ENCODE measurements at places on chromosomes 5 and 9.

GRCh38 chr5:170469414-170469813, 34.4 kb upstream of the KCNIP1 start:
- DNase-seq: no peak

DNA sequence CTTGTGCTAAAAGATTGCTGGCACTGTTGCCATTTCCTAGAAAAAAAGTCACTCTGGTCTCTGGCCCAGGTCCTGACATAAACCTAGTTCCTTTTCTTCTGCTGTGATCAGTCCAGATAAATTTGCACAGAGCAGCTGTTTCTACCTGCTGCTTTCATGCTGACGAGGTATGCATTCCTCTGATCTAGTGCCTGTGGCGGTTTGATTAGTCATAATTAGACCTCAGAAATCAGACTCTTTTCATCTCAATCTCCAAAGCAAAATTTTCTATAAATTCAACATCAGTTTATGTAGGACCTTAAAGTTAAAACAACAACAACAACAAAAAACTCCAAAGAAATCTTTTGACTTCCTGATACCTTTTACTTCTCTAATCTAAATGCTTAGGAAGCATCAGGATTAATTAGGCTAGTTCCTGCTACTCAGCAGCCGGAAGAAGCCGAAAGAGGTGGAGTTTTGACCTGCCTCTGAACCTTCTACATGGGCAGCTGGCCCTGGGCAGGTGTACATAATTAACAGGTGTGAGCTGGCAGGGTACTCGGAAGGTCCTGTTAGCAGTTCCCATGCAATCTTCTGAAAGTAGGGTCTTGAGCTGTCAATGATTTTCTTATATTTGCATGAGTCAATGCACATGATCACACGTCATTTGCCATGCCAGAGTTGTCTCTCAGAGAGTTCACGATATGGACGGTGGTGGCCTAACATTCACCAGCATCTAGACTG, 83.3 kb upstream of the CCDC112 start:
- DNase-seq: peak; percentile 93

GRCh38 chr5:3595006-3595961, at the start of gene IRX1:
IRX1 (plus strand) TSS chr5:3595832; CDS start chr5:3596106, 274 bp downstream.
- DNase-seq: no peak

DNA sequence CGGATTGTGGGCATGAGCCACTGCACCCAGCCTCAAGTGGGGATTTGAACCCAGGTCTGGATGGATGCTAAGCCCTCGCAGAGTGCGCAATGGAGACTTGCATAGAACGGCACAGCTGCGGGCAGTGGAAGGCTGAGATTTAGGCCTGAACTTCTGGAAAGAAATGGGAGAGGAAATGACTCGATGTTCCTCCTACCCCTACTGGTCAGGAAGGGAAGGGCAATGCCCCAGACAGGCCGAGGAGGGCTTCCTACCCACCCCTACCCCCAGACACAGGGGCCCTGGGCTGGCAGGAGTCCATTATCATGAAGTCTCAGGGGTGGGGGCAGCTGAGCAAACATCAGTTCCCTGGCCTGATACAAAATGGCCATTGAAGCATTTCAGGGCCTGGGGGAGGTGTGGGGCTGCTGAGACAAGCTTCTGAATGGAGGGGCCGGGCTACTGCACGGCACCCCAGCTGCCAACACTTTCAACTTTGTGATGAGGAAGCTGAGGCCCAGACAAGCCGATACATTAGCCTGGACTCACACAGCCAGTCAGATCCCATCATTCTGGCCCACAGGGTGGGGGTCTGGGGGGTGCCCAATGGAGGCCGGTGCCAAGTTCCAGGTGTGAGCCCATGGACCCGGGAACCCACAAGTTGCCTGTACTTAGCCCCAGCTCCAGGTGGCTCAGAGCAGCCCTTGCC, 13.5 kb upstream of the WDR38 start:
- no peak for DNase-seq

DNA sequence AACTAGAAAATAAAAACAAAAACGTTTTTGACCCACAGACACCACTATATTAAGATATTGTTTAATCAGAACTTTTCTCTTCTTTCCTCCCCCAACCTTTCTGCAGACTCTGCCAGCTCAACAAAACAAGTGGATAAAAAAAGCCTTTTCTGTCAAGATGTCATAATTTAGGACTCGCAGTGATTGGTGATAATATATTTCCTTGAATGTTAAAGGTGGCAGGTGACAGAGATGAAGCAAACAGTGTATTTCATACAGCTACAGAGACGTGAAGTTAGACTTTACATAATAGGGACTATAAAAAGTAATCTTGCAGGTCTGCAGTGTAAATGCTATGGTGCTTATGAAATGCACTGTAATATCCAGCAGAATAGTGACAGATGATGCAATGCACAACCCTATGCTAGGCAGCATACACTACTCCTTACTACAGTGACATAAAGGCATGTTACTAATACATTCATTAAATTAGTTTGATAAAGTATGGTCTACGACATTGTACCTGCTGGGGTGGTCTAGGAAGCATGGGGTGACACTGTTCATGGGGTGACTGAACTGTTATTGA, 326.7 kb upstream of the GRAMD2B start:
- no peak for DNase-seq

- DNase-seq: no peak
These were observed 335.3 kb downstream of the KIAA0825 start for GRCh38 chr5:94283093-94283492.

DNA sequence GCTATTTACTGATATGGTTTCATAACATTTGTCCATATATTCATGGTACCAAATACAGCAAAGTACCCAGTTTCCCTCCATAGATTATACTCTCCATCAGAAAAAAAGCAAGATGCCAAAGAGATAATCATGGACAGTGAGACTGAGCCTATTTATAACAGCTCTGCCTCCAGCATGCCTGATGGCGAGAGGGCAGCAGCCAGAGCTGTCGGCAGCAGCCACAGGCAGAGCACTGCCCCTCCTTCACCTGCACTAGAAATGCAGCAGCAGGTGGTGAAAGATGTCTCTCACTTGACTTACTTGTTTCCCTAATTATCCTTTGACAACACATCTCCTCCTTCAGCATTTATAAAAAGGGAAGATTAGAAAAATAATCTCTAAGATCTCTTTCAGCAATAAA, 32.4 kb downstream of the CTNNAL1 start:
- no peak for DNase-seq

DNA sequence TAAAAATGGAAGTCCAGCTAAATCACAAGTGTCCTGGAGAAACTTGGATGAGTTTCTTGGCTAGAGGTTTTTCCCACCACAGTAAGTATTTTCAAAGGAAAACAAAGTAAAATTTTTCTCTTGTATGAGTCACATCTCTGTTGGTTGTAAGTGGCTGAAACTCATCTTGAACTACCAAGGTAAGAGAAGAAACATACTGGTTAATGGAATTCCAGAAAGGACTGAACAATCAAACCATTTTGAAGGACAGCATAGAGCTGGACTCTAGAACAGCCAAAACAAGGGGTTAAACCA, 102.8 kb upstream of the CDKN2B start:
- no peak for DNase-seq

DNA sequence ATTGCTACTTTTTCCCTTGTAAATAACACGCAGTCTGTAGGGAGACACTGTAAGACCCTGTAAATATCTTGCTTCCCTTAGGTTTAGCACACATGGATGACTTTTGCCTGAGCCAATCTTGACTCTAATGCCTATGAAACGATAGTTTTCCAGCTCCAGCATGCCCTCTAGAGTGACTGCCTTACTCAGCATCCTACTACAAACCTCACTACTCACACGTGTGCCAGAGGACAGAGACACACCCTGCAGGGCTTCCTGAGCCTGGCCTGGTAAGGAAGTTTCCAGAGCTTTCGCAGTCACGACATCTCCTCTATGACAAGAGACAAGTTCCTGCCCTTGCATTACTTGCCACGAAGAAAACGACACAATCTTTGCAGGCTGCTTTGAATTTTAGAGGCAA, 138.1 kb downstream of the ATPSCKMT start:
- DNase-seq: peak; percentile 27

DNA sequence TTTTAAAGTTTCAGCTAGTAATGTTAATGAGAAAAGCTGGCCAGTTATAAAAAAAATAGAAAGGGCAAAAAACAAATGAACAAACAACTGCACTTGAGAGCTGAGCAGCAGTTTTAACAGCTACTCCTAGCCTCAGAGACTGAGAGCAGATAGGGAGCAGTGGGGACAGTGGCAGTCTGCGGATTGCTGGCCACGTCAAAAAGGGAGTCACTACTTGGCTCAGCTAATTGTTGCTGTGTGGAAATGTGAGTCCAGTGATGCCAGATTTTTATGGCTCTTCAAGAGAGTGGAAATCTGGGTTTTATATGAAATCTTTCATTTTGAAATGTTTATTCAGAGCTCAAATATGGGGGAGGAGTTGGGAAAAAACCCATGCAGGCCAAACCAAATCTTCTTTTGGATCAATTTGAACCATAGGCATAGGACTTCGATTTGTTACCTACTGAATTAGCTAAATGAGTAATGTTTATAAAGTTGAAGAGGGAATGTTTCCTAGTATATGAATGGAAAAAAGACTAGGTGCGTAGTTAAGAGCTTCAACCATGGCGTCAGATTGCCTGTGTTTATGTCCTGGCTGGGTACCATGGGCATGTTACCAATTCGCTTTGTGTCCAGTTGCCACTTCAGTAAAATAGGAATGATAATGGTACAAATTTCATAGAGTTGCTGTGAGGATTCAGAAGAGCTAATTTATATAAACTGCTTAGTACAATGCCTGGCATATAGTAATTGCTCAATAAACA, 102.1 kb downstream of the PAM start:
- DNase-seq: no peak
